ENCODE measurements at places on chromosomes 2 and 18.

GRCh38 chr2:218876562-218877219, 4.0 kb upstream of the WNT10A start:
- DNase-seq: peak; percentile 70

DNA sequence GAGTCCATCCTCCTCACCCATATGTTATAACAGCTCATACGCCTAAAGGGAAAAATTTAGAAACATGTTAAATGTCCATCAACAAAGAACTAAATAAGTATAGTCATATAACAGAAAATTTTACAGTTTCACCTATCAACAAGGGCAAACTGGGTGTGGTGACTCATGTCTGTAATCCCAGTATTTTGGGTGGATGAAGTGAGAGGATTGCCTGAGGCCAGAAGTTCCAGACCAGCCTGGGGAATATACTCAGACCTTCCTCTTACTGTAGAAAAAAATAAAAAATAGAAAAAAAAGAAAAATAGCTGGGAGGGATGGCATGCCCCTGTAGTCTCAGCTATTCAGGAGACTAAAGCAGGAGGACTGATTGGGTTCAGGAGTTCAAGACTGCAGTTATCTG, 48.3 kb upstream of the GULP1 start:
- no peak for DNase-seq

DNA sequence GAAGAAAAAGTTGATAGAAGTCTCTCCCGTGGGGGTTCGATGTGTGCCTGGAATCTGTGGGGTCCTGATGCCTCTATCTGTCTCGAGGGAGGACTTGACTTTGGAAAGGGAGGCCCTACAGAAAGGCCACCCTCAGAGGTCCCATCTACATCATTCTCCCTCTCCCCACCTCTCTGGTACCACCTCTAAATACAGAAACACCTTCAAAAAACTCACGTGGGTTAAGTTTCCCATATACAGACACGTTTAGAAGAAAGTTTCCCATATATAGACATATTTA, 5.3 kb upstream of the TMEM37 start:
- no peak for DNase-seq

GRCh38 chr2:239381709-239382134, 19.1 kb downstream of the HDAC4 start:
- no peak for DNase-seq

- DNase-seq: no peak
These were observed 11.4 kb downstream of the CRYGD start for GRCh38 chr2:208112969-208113368.

DNA sequence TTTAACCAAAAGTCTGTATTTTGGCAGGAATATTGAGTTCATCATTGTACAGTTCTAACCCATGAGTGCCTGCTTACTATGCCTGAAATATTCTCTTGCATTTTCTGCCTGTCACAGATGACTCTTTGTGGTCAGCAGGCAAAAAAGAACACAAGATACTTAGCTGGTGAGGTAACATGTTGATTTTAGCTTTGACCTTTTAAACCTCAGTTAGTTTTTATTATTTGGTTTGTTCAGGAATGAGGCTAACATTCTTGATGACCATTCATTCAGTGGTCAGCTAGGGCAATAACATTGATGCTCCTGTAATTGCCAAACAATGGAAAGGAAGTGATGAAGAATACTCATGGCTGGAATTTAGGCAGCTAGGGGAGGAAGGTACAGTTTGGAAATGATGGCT, 491.2 kb downstream of the PIK3C3 start:
- no peak for DNase-seq

GRCh38 chr2:165911231-165911630, 42.3 kb downstream of the TTC21B start:
- no peak for DNase-seq

- no peak for DNase-seq
These were observed 9.3 kb downstream of the TGOLN2 start for GRCh38 chr2:85318222-85319074.

- peak; percentile 68 for DNase-seq
These were observed at the start of gene DARS1 for GRCh38 chr2:135985018-135985825. TSS of gene DARS1 (minus strand) at chr2:135985626. CDS start at chr2:135985468, 158 bp downstream.

DNA sequence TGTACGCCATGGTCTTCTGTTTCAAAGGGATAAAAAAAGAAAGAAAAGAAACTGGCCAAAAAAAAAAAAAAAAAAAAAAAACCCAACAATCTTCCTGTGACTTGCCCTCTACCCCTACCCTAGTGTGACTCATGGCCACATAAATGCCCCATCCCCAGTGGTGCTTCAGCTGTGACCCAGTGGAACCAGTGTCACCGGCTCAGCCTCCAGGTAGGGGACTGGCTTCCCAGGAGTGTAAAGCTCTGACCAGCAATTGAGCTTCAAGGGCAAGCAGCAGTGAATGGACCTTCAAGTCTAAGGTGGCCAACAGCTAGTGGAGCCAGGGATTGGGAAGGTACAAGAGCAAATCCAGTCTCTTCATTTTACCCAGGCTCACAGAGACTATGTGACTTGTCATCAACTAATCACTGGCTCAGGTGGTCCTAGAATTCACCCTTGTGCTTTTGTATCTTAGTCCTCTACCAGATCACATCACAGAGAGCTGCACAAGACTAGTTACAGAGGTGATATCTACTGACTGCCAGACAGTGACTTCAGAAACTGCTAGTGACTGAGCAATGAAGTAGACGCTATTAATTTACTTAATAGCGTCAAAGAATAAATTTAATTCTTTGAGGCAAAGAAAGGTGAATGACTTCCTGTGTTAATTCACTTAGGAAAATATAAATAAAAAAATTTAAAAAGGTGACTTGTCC, 1.3 kb upstream of the TGFBRAP1 start:
- DNase-seq: no peak

DNA sequence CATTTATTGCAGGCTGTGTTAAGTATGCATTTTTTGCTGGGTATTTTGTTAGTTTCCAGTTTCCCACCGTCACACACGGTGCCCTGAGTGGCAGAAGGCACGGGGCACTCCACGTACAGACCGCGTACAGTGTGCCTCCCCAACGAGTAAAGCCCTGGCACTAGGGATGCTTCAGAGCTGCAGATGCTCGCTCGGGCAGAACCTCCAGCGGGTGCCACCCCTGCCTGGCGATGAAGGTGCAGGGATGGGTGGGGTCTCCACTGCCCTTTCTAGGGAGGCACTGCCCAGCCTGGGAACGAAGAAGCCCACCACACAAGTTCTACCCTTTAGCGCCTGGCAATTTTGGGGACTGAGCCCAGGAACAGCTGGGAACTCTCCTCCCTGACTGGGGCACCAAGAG, 4.1 kb downstream of the GREB1 start:
- DNase-seq: no peak

GRCh38 chr18:5527603-5528002, 16.2 kb downstream of the EPB41L3 start:
- no peak for DNase-seq

DNA sequence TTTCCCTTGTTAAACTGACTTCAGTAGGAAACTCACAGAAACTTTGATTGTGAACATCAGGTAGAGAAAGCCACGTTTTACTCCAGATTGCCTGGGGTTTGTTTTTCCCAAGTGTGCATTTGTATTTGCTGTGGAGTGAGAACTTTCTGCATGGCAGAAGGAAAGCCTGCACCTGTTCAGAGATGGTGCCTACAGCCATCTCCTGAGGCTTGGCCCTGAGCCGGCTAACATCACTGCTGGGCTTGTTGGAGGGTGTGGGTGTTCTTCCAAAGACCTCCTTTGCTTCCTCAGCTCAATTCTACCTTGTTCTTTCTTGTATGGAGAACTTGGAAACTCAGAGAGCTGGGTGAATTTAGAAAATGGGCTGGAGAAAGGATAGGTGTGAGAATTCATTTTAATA, 16.1 kb downstream of the KCNS3 start:
- no peak for DNase-seq

DNA sequence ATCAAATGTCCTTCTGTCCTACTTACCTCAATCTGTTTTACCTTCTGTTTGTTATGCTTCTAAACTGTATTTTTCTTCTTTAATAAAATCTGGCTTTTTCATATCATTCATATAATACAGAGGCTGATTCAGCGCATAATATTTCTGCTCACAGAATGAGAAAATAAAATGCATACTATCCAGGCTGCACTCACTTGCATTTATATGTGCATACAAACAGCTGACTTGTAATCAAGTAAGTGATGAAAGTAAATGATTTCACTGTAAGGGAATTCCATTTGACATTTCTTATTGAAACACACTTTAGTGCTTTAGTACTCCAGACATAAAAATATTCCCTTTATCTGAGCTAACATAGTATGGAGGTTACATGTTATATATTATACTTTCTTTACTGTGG, 75.3 kb upstream of the PROKR1 start:
- no peak for DNase-seq

DNA sequence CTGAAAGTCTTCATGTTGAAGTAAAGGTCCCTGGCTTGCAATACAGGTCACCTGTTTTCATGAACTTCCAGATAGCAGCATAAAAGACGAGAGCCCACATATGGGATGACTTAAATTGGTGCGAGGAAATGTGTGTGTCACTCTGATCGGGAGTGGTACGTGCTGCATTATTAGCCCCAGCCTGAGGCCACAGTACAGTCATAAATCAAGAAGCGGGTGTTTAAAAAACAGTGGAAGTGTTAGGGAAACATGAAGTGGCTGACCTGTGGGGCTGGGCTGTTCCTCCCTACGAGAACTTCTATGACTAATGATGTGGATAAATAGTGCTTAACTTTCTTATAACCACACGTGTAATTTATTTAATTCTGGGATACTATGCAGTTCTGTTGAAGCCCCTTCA, 24.4 kb downstream of the RDH14 start:
- no peak for DNase-seq

DNA sequence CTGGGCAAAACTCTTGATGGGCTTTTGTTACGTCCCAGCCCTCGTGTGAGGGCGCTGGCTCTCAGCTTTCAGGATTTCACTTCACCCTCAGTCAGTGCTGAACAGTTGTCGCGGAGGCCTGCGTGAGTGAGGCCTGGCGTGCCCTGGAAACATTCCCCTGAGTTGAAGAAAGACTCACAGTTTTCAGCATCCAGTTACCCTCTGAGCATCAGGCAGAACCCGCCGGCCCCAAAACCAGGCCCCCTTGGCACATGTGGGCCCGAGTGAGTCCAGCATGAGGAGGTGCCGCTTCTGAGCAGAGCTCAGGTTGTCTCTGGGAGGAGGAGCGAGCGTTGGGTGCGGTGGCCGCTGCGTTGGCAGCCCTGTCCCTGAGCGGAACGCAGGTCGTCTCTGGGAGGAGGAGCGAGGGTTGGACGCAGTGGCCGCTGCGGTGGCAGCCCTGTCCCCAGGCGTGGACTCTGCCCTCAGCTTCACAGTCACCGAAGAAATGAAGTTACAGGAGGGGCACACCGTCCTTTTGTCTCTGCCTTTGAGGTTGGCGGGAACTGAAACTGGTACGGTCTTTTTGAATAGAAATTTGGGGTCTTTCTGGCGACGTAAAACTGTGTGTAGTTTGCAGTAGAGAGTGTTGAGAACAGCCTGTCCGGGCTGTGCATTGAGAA, at the start of gene NEU4:
NEU4 (plus strand) TSS at position 473 of the 662 bp plus-strand sequence. CDS start 5,292 bp downstream, outside the sequence.
- no peak for DNase-seq

DNA sequence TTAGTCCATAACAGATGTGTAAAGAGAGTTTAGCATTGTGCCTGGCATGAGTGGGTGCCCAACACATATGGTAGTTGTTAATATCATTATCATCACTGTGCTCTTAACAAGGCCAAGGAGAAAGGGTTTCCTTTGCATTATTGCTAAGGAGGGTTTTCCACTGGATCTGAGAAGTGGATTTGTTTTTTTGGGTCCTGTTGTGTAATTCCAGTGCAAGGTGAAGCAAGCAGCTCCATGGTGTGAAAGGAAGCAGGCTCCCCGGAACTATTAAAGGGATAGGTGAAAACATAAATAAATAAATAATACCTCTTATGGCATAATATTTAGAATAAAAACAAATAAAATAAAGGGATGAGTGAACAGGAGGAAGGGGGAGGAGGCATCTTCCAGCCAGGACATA, 65.3 kb downstream of the MTCL1 start:
- no peak for DNase-seq

DNA sequence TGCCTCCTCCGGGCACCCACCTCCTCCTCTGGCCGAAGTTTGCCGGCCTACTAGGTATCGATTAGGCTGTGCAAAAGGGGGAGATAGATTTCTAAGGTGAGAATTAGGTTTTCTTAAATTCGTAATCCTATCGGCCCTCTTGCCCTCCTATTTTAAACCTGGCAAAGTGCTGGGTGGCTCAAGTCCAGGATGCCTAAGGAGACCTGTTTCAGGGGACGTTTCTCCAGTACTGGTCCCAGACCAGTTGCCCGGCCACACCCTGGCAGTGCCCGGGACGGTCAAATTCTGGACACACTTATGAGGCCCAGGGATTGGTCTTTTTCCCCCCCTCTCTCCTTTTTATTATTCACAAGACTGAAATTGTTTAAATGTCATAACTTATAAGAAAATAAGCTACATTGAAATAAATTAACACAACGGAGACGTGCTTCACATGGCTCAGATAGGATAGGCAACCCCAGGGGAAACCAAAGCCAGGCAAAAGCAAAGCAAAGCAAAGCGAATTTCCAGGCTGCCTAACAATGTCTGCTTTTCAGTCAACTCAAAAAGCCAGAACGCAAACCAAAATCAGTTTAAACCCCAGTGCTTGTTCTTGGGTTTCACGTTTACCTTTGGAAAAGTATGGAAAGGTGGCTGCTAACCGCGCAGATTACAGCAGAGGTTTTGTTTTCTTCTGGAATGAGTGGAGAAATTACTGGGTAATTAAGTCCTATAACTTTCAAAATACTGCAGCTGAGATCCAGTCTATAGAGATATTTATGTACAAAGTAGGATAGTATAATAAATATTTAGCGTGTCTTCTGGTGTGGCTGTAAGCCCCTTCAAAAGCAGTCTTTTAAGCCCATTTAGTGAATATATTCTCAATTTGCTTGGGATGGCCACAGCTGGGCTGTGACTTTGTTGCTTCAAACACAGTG, 3.0 kb downstream of the GBX2 start:
- no peak for DNase-seq

DNA sequence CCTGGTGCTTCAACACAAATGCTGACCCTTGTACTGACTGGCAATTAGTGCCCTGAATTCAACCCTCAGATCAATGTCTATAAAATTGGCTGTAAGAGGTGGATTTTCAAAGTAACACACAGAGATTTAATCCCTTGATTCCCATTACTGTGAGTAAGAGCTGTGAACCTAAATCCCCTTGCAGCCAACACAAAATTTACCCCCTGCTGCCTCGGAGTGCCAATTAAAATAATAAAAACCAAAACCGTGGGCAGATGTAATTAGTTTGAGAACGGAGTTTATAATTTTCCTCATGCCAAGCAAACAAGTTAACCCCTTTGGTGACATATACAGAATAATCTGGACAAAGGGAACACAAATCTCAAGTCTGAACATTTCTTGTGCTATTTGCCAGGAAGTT, 55.8 kb upstream of the REV1 start:
- DNase-seq: no peak

All from activated T-cell treated with anti-CD3 and anti-CD28 coated beads for 4 hours (primary cell).